ENCODE measurements at places on chromosomes 7 and 10. TPM values are rescaled to one million over a fixed set of nuclear protein-coding genes. Genes with fewer than 3 reads are reported as not detected.

SYT15 gene
- total RNA-seq: 2.8 TPM

C7orf33 gene
- not detected for total RNA-seq

HMX2 gene
- not detected for total RNA-seq

SFMBT2 gene
- 5.8 TPM for total RNA-seq

SLC26A5 gene
- total RNA-seq: not detected

SLC13A4 gene
- not detected for total RNA-seq

AZGP1 gene
- total RNA-seq: 31.5 TPM

POLD2 gene
- 22.0 TPM for total RNA-seq

LBX1 gene
- total RNA-seq: not detected

MYH16 gene
- not detected for total RNA-seq

MEIG1 gene
- total RNA-seq: not detected

NAT16 gene
- not detected for total RNA-seq

IGF2BP3 gene
- total RNA-seq: 2.0 TPM

UBE3C gene
- total RNA-seq: 64.1 TPM

NOS3 gene
- total RNA-seq: 8.5 TPM

ADARB2 gene
- 0.65 TPM for total RNA-seq

RHOBTB1 gene
- 16.7 TPM for total RNA-seq

ADAM22 gene
- total RNA-seq: 3.4 TPM

ABLIM1 gene
- 210 TPM for total RNA-seq

SEMA4G gene
- not detected for total RNA-seq

FAM237B gene
- not detected for total RNA-seq

KLF14 gene
- 0.66 TPM for total RNA-seq

CRHR2 gene
- not detected for total RNA-seq

AGBL3 gene
- 2.9 TPM for total RNA-seq

GPR158 gene
- 1.1 TPM for total RNA-seq

XRCC2 gene
- total RNA-seq: 0.33 TPM

SLC16A12 gene
- total RNA-seq: 1.0 TPM

CALY gene
- not detected for total RNA-seq

TMEM184A gene
- 0.17 TPM for total RNA-seq

CTBP2 gene
- total RNA-seq: 52.2 TPM

CTTNBP2 gene
- 10.1 TPM for total RNA-seq

LOXL4 gene
- total RNA-seq: 7.5 TPM

GPNMB gene
- 211 TPM for total RNA-seq

All from subcutaneous adipose tissue (tissue), 4 donors.